Natural killer cell (primary cell): ENCODE measurements at places on chromosomes 16 and 17.
A peak's percentile ranks its signal among the peaks of the same experiment; 100 is the strongest.

DNA sequence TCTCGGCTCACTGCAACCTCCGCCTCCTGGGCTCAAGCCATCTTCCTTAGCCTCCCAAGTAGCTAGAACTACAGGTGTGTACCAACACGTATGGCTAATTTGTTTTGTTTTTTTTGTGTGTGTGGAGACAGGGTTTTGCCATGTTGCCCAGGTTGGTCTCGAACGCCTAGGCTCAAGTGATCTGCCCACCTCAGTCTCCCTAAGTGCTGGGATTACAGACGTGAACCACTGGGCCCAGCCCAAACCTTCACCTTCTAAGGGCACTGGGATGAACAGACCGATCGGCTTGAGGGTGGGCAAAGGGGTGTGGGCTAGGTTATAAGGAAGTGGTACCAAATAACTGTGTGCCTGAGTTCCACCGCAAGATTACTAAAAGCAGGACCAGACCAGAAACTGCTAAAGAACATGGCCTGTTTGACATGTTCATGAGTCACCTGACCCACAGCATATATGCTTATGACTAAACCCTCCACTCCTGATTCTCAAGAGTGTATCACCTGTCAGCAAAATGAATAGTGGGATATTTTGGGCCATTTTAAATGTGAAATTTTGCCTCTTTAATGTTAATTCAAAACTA lies 8.1 kb downstream of the TMEM97 start:
- peaks cover 33% of the 10 kb centered on the region for H3K36me3 ChIP-seq
- no peaks in the 10 kb centered on the region for H3K4me1 ChIP-seq
- H3K27ac ChIP-seq: no peak overlapping the region
- H3K27me3 ChIP-seq: no peaks in the 10 kb centered on the region
- no peak overlapping the region for H3K4me3 ChIP-seq
- no peak for DNase-seq

- H3K4me3 ChIP-seq: no peak overlapping the region
- peak; percentile 49 for DNase-seq
- H3K36me3 ChIP-seq: peaks cover 38% of the 10 kb centered on the region
- H3K4me1 ChIP-seq: peaks cover 22% of the 10 kb centered on the region
- no peaks in the 10 kb centered on the region for H3K27me3 ChIP-seq
Observed at GRCh38 chr17:1783834-1784611, 22.2 kb downstream of the SERPINF1 start.

DNA sequence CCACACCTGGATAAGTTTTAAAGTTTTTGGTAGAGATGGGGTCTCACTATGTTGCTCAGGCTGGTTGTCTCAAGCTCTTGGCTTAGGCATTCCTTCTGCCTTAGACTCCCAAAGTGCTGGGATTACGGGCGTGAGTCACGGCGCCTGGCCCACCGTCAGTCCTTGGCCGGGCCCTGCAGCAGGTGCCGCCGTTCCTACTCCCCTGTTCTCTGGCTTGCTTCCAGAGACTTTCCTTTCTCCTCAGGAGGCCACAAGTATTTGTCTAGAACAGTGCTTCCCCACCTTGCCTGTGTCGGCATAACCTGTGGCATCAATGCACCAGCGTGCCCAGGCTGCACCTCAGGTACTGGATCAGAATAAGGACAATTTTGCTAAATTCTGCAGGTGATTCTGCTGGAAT lies 3.0 kb upstream of the MGAT5B start:
- peaks cover 15% of the 10 kb centered on the region for H3K27me3 ChIP-seq
- no peak for DNase-seq
- H3K27ac ChIP-seq: no peak overlapping the region

DNA sequence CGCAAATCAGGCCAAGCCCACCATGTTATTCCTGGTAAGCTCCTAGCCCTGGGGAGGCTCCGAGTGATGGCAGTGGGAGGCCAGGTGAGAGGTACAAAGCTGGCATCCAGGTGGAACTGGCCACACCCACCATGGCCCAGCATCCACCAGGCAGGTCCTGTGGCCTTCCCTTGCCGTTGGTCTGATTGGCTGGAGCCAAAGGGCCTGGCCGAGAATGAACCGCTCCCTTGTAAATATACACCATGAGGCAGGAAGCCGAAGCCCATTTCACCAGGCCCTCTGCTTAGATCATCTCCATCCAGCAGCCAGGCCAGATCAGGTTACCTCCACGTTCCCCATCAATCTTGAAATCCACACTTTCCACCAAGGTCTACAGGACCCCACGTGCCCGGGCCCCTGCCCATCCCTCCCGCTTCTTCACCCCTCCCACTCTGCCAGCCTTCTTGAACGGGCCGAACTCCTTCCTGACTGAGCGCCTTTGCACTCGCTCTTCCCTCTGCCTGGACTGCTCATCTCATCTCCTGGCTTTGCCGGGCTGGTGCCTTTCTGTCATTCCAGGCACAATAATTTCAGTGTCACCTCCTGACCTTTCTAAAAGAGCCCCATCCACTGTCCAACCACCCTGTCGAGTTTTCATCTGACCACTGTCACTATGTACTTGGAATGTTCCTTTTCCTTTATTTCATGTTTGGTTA lies 5.8 kb downstream of the SOCS1 start:
- H3K36me3 ChIP-seq: peaks cover 5% of the 10 kb centered on the region
- H3K27ac ChIP-seq: no peak overlapping the region
- H3K4me1 ChIP-seq: peaks cover 47% of the 10 kb centered on the region
- no peaks in the 10 kb centered on the region for H3K27me3 ChIP-seq

- no peak overlapping the region for H3K27ac ChIP-seq
- no peaks in the 10 kb centered on the region for H3K27me3 ChIP-seq
- no peak overlapping the region for H3K4me3 ChIP-seq
- no peaks in the 10 kb centered on the region for H3K4me1 ChIP-seq
- no peak for DNase-seq
Observed at GRCh38 chr17:43352579-43353331, 46.0 kb upstream of the ARL4D start.

DNA sequence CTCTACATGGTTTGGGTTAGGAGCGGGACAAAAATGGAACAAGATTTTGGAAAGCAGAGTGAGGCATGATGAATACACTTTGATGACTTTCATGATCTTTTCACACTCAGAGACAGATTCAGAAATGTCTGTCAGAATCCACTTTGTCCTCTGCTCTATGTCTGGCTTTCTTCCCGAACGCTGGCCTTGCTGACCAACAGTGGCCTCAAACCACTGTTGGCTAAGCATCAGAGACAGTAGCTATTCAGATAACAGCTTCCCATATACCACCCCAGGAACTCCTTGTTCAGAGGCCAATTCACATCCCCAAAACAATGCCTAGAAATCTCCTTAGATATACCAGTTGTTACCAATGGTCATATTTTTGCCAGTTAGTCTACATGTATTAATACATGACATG lies 40.9 kb downstream of the FBXL20 start:
- H3K4me1 ChIP-seq: no peaks in the 10 kb centered on the region
- no peak overlapping the region for H3K27ac ChIP-seq
- H3K4me3 ChIP-seq: no peak overlapping the region
- no peaks in the 10 kb centered on the region for H3K27me3 ChIP-seq
